ENCODE measurements at places on chromosomes 7 and 10.
A peak's percentile ranks its signal among the peaks of the same experiment; 100 is the strongest.

GRCh38 chr10:29993319-29993915, 66.0 kb downstream of the JCAD start:
- DNase-seq: no peak

GRCh38 chr7:106640368-106641141, 20.4 kb downstream of the CCDC71L start:
- no peak for DNase-seq

DNA sequence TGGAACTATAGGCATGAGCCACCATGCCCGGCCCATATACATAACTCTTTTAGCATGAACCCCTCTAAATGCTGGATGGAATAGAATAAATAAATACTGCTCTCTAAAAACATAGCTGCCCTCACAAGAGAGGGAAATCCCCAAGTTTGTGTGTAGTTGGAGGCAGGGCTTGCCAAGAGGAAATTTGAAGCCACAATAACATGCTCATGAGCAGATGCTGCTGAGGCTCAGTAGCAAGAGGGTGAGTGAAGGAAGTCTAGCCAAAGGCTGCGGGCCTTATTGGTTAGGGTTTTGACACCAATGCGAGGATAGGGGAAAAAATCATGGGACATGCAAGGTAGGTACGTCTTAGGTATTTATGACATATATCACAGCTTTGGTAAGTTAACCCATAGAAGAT, 17.3 kb downstream of the TPK1 start:
- DNase-seq: peak; percentile 80

GRCh38 chr10:78552261-78552811, 516.4 kb upstream of the ZMIZ1 start:
- DNase-seq: no peak

DNA sequence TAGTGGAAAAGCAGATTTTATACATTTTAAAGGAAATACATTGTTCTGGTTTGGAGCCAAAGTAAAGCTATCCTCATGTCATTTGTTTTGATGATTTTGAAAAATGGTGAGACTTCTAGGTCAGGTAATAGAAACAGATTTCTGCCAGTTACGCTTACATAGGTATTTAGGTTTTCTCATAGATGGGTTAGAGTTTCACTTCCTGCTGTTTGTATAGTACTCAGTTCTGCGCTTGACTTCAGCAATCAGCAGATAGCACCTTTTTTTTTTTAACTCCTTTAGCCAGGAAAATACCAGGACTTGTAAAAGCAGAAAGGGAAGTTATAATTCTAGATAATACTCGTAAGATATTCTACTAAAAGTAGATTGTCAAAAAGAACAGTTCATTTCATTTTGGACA, 209.8 kb upstream of the POM121L12 start:
- no peak for DNase-seq

- no peak for DNase-seq
These were observed 25.4 kb upstream of the ELN start for GRCh38 chr7:74002474-74003017.

- DNase-seq: no peak
These were observed 20.9 kb downstream of the CD36 start for GRCh38 chr7:80659120-80660055.

GRCh38 chr10:8874972-8875371, 820.5 kb downstream of the GATA3 start:
- no peak for DNase-seq

DNA sequence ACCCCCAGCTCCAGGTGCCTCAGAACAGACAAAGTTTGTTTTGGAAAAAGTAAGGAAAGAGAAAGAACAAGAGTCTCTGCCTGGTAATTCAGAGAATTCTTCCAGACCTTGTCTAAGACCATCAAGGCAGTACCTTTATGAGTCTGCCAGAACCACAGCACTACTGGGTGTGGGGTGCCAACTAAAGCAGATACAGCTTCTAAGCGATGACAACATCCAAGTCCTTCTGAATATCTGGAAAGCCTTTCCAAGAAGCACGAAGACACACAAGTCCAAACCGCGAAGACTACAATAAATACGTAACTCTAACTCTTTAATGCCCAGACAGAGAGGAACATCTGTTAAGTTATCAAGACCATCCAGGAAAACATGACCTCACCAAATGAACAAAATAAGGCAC, 94.3 kb downstream of the SIRT1 start:
- DNase-seq: no peak

GRCh38 chr10:132948351-132948750, 6.0 kb upstream of the CFAP46 start:
- no peak for DNase-seq
